ENCODE measurements at places on chromosomes 6 and 20.
A peak's percentile ranks its signal among the peaks of the same experiment; 100 is the strongest.

- no peak for DNase-seq
Observed at GRCh38 chr6:5752391-5752680, 254.4 kb downstream of the NRN1 start.

DNA sequence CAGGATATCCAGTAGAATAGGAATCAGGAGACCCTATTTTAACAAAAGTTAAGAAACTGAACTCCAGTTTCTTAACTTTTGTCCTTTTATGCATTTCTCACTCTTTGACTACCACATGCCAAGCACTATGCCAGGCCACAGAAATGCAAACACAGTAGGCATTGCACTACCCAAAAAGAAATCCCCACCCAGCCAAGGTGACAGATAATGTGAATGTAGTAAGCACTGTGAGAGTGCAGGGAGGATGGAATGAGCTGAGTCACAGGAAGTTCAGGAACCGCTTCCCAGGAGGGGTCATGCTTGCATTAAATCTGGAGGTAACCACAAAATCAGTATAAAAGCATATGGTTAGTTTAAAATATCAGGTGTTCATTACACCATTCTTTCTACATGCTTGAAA is 20.1 kb upstream of the FAM83C start:
- DNase-seq: no peak

GRCh38 chr6:10531942-10532341 is 10.8 kb downstream of the GCNT2 start:
- DNase-seq: no peak

DNA sequence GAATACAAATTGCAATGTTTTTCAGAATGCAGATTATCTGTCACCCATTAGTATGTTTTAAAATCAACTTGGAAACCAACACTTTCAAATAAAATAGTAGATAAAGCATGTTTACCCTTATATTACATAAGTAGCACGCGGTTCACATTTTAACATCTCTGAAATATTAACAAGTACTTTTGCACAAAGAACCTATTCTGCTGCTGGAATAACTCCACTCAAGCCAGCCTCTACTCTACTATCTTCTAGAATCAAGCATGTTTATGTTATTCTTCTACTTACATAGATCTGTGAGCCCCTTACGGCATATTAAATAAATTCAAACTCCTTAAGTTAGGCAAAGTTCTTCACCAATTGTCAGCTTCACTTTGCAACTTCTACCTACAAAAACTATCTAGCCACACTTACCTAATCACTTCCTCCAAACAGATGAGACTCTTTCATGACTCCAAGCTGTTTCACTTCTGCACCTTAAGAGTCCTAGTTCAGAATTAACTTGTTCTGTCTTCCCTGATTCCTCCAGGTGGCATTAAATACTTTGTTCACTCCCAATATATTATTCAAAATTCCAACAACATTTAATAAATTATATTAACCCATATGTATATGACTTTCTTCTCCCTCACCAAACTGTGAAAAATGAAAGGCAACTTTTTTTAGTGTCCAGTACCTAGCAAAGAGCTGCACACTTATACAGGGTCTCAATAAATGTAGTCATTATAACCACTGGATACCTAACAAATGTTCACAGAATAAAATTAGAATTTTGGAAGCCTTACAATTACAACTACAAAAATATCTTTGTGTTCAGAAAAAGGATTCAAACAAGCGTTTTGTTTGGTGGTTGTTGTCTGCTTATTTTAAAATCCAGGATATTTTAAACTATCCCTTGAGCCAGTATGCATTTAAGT is 12.1 kb downstream of the CEP85L start:
- DNase-seq: no peak

- DNase-seq: no peak
Observed at GRCh38 chr6:93389192-93389591, 30.2 kb downstream of the EPHA7 start.

DNA sequence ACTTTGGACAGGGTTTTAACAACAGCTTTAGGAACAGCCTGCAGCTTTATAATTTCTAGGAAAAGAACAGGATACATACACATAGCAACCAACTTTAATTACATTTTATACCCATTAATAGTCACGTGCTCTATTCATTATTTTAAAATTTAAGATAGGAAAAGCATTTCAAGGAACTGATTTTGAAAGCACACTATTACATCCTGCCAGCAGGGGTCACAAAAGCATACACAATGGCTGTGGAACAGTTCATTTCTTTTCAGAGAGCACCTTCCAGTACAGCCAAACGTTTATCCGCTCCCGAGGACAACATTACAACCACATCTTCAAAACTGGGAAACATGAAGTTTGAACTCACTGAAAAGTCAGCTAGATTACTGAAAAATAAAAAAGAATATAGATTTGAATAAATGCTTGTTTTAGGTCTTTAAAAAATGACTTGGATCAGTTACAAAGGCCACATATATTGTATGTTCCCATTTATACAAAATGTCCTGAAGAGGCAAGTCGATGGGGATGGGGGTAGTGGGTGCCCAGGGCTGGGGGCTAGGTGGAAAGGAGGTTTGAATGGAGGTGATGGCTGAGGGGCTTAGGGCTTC is 104.6 kb upstream of the EXOC2 start:
- DNase-seq: peak; percentile 12

DNA sequence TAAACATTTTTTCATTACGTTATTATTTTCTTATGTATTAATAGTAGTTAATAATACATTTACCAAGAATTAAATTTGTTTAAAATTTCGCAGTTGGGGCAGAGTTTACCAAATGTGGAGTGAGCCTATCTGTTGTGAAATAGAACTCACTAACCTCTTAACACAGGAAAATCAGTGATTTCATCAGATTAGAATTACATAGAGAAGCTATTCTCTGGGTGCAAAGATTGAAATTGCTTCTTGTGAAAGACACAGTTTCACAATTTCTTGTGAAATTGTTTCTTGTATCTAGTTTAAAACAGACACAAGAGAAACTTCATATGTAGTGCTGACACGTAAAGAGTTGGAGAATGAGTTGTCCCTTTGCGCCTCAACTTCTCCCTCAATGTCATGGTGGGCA is 69.4 kb upstream of the PRL start:
- DNase-seq: no peak

DNA sequence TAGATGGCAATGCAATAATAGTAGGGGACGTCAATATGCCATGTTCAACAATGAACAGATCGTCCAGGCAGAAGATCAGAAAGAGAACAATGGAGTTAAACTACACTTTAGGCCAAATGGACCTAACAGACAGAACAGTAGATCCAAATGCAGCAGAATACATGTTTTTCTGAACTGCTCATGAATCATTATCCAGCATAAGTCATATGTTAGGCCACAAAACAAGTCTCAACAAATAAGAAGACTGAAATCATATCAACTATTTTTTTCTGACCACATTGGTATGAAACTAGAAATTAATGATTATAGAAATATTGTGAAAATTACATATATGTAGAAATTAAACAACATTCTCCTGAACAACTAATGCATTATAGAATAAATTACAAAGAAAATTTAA is 10.2 kb upstream of the DEFB125 start:
- no peak for DNase-seq

GRCh38 chr20:20939006-20939405 is 167.2 kb downstream of the LINC00237 start:
- DNase-seq: no peak
